EL (cell line): ENCODE measurements at places on chromosomes 5 and 9.

DNA sequence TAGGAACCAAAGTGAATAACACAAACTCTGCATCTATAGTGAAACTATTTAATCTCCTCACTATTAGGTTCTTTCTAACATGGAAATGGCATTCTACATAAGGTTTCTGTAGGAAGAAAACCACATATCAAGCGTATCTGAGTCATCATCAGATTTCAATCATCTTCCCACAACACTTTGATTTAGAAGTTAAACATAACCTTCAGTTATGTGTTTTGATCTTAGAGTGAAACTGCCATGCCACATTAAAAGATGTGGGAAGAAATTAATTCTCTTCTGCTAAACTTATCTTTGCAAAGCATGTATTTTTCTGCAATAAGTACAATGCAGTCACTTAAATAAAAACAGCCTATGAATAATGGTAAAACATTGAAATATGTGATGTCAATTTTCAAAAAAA lies 55.0 kb downstream of the MEF2C start:
- DNase-seq, result no peak

DNA sequence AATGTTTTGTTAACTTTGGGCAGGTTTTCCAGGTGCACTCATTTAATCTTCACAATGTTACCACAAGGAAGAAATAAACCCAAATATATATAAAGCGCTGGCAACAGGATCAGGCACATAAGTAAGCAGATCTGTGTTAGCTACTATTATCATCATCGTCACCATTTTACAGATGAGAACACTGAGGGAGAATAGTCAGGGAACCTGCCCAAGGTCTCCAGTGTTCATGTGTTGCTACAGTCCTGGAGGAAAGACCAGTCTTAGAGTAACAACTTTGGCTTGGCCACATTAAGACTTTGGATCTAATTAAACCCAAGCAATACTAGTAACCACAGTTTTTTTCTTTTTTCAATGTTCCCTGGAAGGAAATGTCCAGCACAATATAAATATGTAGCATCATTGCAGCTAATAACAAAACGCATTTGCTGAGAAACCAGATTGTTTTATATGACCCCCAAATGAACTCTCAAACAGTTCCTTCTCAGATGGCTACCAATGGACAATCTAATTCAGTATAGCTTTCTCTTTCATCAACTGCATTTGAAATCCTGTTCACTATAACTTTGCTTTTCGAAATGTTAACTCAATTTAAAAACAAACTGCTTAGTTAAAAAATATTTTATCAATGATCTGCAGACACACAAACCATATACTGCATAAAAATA lies 11.8 kb downstream of the NREP start:
- no peak for DNase-seq

DNA sequence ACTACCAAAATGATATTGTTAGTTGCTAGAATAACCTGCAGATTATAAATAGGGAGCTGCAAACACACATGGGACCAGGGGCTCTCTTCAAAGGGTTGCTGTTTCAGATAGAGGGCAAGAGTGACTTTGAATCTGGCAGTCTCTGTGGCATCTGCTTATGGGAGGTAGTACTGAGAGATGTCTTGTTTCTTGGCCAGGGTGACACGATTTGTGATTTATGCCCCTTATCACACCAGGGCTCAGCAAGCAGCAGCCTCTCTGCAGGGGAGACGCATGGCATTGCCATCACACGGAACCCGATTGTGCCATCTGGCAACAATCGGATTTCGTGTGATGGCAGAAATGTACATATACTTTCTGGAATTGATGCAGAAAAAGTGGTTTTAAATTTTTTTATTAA lies 615.6 kb downstream of the ZNF608 start:
- no peak for DNase-seq

GRCh38 chr5:123873846-123874245 lies 361.9 kb downstream of the CSNK1G3 start:
- no peak for DNase-seq

DNA sequence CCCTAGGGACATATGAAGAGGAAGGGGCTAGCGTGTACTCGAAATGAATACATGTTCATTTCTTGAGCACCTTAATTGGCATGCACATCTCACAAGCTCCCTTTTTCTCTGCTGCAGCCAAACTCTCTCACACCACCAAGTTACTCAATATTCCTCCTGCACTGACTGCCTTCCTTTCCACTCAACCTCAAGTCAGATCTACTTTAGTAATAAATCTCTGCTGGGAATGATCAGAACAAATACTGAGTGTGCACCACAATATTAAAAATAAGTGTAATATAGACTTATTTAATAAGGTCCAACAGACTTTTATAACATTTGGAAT lies 995.8 kb upstream of the WWC1 start:
- no peak for DNase-seq

DNA sequence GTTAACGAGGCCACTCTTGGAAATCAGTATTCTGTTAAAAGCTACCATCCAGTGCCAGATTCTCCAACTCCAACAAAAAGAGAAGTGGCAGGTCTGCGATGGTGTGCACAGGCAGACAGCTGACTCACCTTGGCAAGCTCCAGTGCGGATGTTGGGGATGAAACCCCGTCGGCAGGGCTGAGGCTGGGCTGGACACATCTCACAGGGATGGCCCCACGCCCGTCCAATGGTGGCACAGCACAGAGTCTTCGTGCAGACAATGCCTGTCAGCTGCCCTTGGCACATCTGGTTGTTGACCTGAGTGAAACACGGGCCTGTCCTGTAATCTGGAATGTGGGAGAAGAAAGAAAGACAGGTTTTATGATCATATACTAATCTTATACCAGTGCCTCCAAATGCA lies 73.4 kb downstream of the FBN2 start:
- no peak for DNase-seq
